ENCODE measurements at places on chromosomes 2 and 18.

GRCh38 chr2:226644399-226644865 lies 155.2 kb downstream of the IRS1 start:
- DNase-seq: no peak

DNA sequence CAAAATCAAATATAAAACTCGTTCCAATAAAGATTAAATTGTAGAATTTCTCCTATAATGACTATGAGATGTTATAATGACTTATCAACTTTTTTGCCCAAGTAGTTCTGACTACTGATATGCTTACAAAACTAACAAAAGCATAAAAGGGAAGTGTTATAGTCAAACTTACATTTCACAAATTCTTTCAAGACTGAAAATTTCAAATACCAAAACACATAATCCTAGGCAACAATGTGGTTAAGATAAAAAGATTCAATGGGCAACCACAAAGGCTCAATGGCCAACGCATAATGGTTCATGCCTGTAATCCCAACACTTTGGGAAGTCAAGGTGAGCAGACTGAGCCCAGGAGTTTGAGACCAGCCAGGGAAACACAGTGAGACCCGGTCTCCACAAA lies 135.7 kb downstream of the USP34 start:
- no peak for DNase-seq

DNA sequence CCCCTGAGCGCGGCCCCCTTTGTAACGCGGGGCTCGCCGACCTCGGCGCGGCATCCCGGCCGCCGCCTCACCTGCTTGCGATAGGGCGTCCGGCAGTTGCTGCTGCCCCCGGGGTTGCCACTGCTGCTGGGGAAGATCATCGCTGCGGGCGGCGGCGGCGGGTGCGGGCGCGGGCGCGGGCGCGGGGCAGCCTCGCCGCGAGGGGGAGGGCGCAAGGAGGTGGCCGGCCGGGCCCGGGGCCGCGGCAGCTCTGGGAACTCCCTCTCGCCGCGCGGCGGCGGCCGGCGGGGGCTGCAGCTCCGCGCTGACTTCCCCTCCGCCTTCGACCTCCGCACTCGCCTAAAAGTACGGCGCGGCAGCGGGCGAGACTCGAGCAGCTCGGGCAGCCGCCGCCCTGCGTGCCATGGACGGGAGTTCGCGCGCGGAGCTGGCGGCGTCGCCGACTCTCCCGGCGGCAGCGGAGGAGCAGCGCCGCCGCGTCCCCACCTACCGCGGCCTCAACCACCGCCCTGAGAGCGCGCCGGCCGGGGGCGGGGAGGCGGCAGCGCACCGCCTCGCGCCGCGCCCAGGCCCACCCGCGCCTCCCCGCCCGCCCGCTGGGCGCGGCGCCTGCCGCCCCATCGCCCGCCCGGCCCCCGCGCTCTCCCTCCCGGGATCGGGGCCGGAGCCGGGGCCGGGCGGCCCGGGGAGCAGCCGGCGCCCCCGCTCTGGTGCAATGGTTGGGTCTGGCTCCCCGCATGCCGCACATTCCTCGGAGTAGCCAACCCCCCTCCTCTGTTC lies 86.0 kb downstream of the RBMS1 start:
- DNase-seq: peak; percentile 60

DNA sequence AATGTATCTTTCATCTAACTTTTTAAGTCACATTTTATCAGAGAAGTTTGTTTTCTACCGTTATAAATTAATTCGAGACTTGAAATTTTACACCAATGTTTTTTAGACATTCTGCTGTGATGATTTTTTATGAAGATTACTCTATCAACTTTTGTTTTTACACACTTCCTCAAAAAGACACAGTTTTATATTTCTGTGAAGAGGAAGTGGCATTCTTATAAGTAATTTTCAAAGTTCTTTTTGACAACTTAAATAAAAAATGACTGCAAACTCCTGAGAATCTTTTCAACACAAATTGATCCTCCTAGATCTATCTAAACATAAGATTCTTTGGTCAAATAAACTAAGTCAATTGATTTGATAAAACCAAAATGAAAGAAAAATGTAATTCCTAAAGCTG lies 13.7 kb downstream of the ANKRD44 start:
- no peak for DNase-seq

DNA sequence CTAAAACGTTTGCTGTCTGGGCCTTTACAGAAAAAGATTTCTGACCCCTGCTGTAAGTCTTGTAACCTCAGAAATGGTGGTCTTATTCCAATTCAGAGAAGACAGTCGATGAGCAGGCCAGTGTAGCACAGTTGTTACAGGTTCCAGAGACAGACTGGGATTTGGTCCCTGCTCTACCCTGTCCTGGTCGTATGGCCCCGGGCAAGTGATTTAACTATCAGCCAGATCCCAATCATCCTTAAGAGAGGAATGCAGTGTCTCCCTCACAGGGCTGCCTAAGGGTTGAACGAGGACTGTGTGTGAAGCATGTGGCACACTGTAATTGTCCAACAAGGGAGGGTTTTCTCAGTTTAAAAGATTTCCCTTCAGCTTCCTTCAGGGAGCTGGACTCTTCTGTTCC lies 47.2 kb downstream of the HK2 start:
- DNase-seq: no peak

DNA sequence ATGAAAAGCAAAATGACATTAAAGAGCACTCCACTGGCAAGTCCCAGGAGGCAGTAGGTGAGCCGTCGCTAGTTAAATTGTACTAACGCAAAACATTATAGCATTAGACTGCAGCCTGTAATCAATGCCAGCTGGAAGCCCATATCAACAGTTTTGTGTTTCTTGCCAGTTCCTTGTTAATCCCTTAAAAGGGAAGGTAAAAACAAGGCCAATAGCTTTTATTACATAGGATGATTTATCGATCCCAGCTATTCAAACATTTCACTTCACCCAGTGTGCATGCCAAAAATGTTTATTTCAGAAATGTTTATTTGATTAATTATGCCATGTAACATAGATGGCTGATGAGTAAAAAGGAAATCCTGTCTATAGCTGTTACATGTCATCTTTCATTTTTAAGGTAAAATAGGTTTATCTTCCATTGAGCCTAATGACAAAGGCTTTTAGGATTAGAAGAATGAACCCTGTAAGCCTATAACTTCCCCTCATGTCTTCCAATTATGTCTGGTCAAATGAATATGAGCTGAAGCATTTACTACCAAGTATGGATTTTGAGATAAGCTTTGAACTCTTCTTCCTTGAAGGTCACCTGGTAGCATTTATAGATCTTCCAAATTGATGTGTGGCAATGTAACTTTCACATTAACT lies 591.2 kb downstream of the RNF144A start:
- no peak for DNase-seq

- DNase-seq: no peak
These were observed 5.6 kb upstream of the DNMT3A start for GRCh38 chr2:25347205-25347815.

DNA sequence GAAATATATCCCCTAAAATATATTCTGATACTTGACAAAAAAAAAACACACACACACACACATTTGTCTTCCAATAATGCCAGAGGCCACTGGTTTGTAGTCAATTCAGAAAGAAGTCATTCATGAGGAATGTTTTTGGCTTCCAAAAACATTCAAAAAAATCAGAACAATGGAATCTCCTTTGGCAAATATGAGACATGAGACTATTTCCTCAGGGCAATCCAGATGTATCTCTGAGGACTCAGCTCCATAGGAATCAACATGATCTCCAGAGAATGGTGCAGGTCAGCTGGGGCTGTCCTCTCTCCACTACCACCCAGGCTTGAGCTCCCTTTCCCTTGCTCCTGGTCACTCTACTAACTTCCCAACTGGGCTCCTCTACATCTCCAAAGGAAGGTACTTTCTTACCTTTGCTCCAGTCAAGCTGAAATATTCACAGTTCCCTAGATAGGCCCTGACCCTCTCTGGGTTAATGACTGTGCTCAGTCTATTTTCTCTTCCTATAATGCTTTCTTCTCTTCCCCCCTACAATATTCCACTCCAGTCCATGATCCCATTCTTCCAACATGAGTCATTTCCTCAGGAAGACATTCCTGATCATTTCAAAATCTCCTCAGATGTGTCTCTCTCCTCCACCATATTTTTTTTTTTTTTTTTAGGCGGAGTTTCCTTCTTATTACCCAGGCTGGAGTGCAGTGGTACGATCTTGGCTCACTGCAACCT lies 145.3 kb downstream of the C1D start:
- DNase-seq: no peak

DNA sequence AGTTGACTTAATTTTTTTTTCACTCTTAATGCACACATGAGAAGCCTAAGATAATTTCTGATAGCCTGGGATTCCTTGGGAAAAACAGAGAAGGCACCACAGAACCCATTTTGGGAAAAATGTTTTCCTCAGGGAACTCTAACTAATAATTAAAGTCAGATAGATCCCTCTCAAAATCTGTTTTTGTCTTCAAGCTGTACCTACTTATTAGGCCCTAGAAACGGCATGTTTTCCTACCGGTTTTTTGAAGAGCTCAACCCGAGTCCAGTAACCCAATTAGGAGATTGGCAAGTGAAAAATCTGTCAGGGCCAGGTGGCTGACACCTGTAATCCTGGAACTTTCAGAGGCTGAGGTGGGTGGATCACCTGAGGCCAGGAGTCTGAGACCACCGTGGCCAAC lies 16.1 kb upstream of the PDK1 start:
- DNase-seq: no peak

All from HEK293T (cell line).